ENCODE measurements at places on chromosomes 7 and 10.

GRCh38 chr7:108385834-108386422 lies 70.3 kb downstream of the NRCAM start:
- no peaks in the 10 kb centered on the region for H3K27me3 ChIP-seq
- no peak for DNase-seq
- H3K4me1 ChIP-seq: no peaks in the 10 kb centered on the region
- no peak overlapping the region for H3K4me3 ChIP-seq

DNA sequence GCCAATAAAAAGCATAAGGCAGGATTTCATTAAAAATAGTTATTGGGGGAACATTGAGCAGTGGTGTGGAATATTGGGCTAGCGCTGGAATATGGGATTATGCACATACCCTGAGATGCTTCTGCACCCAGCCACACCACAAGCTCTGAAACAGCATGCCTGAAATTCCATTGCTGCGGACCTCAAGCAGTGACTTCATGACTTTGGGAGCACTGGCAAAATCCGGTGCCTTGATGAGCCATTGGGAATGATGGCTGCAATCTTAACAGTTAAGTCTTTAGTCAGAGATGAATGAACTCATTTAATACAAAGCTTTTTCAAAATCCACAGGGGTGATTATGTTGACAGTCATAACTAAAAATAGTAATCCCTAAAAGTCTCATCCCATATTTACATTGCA lies 274.7 kb upstream of the MTPN start:
- no peak for DNase-seq
- H3K27ac ChIP-seq: no peak overlapping the region
- no peaks in the 10 kb centered on the region for H3K27me3 ChIP-seq
- H3K4me3 ChIP-seq: no peak overlapping the region

- no peaks in the 10 kb centered on the region for H3K27me3 ChIP-seq
- no peak overlapping the region for H3K27ac ChIP-seq
These were observed 1.8 kb downstream of the MUC17 start for GRCh38 chr7:101021703-101022102.

- peaks cover 3% of the 10 kb centered on the region for H3K4me1 ChIP-seq
- no peak for DNase-seq
- H3K27me3 ChIP-seq: no peaks in the 10 kb centered on the region
- H3K4me3 ChIP-seq: no peak overlapping the region
- H3K27ac ChIP-seq: no peak overlapping the region
These were observed 22.9 kb upstream of the AQP1 start for GRCh38 chr7:30888747-30889146.

DNA sequence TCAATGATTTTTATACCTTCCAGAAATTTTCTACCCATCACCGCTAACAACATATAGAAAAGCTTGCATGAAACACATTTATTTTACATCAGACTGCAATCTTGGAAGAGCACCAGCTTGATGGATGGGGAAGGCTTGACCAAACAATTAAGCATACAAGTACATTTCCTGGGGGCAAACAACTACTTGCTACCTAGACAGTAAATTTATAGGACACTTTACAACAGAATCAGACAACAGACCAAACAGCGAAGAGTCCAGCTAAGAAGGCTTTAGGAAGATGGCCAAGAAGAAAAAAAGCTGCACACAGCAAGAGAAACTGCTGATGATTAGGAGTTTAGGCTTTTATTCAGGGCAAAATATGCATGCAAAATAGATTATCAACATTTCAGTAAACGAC lies 8.0 kb downstream of the AASS start:
- no peaks in the 10 kb centered on the region for H3K27me3 ChIP-seq
- peaks cover 4% of the 10 kb centered on the region for H3K4me1 ChIP-seq
- DNase-seq: no peak
- H3K27ac ChIP-seq: no peak overlapping the region
- H3K36me3 ChIP-seq: peaks cover 8% of the 10 kb centered on the region

DNA sequence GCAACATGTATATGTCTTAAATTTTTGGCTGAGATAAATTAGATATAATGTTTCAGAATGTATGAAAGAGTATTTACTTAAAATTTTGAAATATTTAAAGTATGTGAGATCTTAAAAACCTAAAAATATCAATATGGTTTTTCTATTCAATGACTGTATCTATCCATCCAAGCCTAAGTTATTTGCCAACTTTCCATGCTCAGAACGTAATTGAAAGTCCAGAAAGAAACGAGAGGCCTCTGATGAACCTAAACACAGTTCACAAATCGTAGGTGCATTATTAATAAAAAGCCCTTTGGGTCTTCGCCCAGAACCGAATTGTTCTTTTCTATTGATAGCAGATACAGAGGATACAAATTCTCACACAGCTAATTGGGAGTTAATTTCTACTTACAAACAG lies 6.5 kb downstream of the SVIL start:
- H3K36me3 ChIP-seq: no peaks in the 10 kb centered on the region
- no peaks in the 10 kb centered on the region for H3K4me1 ChIP-seq
- H3K27me3 ChIP-seq: no peaks in the 10 kb centered on the region
- no peak overlapping the region for H3K4me3 ChIP-seq
- no peak for DNase-seq
- H3K27ac ChIP-seq: no peak overlapping the region

GRCh38 chr7:65251851-65252620 lies 121.6 kb upstream of the ZNF92 start:
- peak overlapping the region; percentile 51 for H3K4me3 ChIP-seq
- no peaks in the 10 kb centered on the region for H3K27me3 ChIP-seq
- H3K4me1 ChIP-seq: no peaks in the 10 kb centered on the region
- DNase-seq: peak; percentile 84
- no peaks in the 10 kb centered on the region for H3K36me3 ChIP-seq

- no peak for DNase-seq
- no peak overlapping the region for H3K27ac ChIP-seq
- H3K4me3 ChIP-seq: no peak overlapping the region
- no peaks in the 10 kb centered on the region for H3K36me3 ChIP-seq
These were observed 338.8 kb downstream of the AUTS2 start for GRCh38 chr7:69937097-69937496.

DNA sequence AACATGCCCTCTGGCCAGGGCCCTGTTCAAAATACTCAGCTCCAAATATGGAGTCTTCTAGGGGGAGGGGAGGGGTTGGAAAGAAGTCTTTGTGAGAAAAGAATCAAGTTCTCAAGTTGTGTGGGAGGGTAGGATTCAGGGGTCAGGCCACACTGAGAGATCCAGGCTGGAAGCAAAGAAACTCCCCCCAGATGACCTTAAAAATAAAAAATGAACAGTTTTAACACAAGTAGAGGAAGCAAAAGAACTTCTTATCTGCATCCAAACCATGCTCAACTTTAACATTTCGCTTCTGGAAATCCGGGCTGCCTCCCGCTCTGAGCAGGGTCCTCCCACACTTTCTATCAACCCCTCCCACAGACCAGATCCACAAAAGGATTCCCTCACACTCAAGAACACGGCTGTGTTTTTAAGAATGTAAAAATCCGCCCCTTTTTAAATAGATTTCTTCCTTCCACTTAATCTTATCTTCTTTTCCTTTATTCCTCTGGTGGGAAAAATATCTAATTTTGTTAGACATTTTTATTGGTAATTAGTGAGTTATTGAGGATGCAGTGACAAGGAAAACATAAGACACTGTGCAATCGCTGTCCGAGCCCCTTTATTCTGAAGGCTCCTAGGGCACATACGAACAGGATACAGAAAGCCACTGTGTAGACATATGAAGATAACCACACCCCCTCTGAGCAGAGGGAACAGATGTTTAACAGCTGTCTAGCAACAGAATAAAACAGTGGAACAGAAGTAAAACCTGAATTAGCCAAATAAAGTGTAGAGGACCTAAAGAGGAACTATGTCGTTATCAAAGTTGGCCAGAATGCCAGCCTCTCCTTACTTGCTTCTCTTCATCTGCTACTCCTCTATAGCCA lies 43.8 kb downstream of the CYTH3 start:
- H3K4me1 ChIP-seq: no peaks in the 10 kb centered on the region
- no peak for DNase-seq
- H3K27me3 ChIP-seq: no peaks in the 10 kb centered on the region
- no peak overlapping the region for H3K27ac ChIP-seq

DNA sequence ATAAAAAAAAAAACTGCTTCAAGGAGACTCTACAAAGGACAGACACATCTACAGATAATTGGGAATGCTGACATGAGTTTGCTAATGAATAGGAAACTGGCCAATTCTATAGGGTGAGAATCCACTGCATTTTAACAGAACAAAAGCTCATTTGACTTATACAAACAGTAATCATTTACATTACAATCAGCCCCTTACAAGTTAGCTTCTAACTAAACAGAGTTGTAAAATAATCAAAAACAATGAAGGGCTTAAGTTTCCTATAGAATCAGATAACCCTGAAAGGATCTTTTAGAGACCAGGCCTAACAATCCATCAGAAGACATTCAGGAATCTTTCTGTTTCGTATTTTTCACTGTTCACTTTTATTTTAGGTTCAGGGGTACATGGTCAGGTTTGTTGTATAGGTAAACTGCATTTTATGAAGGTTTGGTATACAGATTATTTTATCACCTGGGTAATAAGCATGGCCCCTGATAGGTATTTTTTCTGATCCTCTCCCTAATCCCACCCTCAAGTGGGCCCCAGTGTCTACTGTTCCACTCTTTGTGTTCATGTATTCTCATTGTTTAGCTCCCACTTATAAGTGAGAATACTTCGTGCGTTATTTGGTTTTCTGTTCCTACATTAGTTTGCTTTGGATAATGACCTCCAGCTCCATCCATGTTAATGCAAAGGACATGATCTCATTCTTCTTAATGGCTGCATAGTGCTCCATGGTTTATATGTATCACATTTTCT lies 131.3 kb upstream of the NOBOX start:
- no peak overlapping the region for H3K27ac ChIP-seq

All from iPS DF 6.9 (cell line).